ACHN (cell line): ENCODE measurements at places on chromosomes 16 and 17.

DNA sequence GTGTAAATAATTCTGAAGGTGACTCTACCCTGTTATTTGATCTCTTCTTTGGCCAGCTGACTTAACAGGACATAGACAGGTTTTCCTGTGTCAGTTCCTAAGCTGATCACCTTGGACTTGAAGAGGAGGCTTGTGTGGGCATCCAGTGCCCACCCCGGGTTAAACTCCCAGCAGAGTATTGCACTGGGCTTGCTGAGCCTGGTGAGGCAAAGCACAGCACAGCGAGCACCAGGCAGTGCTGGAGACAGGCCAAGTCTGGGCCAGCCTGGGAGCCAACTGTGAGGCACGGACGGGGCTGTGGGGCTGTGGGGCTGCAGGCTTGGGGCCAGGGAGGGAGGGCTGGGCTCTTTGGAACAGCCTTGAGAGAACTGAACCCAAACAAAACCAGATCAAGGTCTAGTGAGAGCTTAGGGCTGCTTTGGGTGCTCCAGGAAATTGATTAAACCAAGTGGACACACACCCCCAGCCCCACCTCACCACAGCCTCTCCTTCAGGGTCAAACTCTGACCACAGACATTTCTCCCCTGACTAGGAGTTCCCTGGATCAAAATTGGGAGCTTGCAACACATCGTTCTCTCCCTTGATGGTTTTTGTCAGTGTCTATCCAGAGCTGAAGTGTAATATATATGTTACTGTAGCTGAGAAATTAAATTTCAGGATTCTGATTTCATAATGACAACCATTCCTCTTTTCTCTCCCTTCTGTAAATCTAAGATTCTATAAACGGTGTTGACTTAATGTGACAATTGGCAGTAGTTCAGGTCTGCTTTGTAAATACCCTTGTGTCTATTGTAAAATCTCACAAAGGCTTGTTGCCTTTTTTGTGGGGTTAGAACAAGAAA, 5.1 kb downstream of the STH start:
- no peak for DNase-seq

GRCh38 chr16:89061590-89062380, 31.9 kb upstream of the ACSF3 start:
- DNase-seq, result no peak

DNA sequence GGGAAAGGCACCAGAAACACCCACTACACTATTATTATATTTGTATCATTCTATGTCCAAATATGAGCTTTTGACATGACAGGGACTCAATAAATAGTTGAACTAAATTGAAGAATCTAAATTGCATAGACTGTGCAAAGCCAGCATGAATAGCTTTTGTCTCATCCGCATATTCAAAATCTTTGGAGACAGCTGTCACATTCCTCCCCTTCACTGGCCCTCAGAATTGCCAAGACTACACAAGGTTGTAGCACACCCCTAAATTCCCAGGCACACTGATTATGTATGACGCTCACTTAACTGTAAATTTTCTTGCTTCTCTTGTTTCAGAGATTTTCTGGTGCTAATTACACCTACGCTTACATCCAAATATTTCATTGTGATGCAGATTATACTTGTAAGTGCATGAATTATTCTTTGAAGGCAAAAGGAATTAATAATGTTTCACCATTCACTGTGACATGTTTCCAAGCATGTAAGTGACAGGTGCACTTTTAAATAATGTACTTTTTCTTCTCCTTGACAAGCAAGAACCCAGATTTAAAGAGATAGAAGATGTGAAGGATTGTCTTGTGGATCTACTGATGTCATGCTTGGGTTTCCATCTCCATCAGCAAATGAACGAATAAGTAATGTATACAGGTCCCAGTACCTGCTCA, 47.5 kb downstream of the CA10 start:
- no peak for DNase-seq

GRCh38 chr16:82788225-82788624, 161.5 kb downstream of the CDH13 start:
- DNase-seq, result no peak

DNA sequence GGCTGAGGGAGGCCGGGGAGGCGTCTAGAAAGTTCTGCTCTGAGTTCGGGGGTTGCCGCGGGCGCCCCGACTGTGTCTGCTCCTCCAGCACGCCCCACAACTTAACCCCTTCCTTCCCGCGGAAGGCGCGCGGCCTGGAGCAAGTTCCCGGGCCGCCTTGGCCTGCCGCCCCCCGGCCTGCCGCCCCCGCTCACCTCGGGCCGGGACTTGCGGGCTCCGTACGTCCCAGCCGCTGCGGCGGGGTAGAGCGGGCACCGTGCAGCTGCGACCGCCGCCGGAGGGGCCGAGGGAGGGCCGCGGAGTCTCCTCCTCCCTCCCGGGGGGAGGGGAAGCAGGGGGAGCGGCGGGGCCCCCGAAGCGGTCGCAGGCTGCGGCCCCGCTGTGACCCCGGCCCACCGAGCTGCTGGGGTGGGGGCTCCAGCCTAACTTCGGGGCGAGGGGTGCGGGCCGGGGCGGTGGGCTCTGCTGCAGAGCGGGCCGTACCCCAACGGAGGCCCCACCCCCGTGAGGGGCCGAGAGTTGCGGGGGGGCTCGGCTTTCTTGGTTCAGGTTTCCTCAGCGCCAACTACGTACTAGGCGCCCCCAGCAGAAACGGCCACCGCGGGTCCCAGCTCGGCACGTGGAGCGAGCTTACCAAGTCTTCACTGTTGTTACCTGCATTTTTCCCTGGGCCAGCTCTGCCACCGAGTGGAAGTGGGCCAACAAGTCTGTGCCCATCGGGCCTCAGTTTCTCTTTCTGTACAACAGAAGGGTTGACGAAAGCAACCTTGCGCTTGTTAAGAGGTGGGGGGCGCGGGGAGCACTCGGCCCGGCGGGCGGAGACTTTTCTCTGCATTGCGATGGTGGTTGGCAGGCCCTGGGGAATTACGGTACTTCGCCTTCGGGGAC, at the start of gene CCDC102A:
TSS of gene CCDC102A (minus strand) at position 266 of the 888 bp plus-strand sequence. CDS start 7,394 bp downstream, outside the sequence.
- DNase-seq, result no peak

- peak; percentile 44 for DNase-seq
Measured at GRCh38 chr17:64492481-64493109, 4.3 kb downstream of the POLG2 start.

GRCh38 chr16:1991135-1991551, 1.4 kb downstream of the SYNGR3 start:
- DNase-seq, result no peak

DNA sequence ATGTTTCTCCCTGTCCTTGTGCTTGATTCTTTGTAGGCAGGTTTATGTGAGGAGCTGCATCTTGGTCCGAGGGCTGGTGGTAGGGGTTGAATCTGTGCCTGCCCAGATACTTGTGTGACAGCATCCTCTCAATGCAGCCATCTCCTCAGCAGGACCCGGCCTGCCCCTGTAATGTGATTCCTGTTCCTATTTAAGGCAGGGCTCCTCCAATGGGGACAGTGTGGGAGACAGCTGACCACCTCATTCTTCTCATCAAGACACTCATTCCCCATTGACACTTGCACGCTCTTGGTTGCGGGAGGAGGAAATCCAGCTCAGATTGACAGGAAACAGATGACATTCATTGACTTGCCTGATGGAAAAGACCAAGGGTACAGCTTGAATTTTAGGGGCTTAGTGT, 384.5 kb downstream of the CPPED1 start:
- no peak for DNase-seq

GRCh38 chr17:74096456-74096855, 107.0 kb upstream of the RPL38 start:
- no peak for DNase-seq

- no peak for DNase-seq
Measured at GRCh38 chr16:11632455-11632939, 35.8 kb upstream of the SNN start.

DNA sequence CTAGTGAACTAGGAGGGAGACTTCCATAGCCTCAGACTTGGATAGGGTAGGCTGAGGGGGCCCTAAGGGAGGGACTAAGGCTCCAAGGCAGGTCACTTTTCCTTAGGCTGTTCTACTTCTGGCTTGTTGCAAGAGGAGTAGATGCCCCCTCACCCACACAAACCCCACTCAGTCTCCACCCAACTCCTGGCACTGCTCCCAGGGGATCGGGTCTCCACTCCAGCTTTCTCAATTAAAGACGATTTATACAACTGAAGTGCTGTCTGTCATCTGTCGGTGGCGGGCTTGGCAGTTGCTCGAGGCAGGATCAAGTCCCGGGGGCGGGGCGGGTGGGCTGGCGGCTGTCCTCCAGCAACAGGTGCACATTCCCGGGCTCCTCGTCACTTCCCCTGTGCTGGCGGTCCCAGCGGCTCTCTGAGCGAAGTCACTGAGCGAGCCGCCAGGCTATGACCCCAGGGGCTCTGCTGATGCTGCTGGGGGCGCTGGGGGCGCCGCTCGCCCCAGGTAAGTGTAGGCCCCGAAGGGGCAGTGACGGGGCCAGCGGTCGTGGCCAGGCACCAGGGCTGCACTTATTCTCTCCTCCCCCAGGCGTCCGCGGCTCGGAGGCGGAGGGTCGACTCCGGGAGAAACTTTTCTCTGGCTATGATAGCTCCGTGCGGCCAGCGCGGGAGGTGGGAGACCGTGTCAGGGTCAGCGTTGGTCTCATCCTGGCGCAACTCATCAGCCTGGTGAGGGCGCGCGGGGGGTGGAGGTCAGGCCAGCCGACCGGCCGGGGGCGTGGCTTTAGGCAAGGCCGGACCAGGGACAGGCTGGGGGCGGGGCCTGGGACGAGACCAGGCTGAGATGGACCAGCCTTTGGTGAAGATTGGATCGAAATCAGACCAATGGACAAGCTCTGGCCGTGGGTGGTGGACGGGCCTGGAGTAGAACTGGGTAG, at the start of gene CHRNB1:
TSS of gene CHRNB1 (plus strand) at position 380 of the 937 bp plus-strand sequence. CDS start at position 447, 67 bp downstream.
- DNase-seq, result peak; percentile 92

GRCh38 chr17:77754956-77755355, 203.5 kb upstream of the TNRC6C start:
- DNase-seq, result no peak

- DNase-seq, result no peak
Measured at GRCh38 chr17:70882504-70882903, 713.2 kb downstream of the KCNJ2 start.

- DNase-seq, result no peak
Measured at GRCh38 chr16:71562552-71562951, 14.3 kb downstream of the TAT start.

DNA sequence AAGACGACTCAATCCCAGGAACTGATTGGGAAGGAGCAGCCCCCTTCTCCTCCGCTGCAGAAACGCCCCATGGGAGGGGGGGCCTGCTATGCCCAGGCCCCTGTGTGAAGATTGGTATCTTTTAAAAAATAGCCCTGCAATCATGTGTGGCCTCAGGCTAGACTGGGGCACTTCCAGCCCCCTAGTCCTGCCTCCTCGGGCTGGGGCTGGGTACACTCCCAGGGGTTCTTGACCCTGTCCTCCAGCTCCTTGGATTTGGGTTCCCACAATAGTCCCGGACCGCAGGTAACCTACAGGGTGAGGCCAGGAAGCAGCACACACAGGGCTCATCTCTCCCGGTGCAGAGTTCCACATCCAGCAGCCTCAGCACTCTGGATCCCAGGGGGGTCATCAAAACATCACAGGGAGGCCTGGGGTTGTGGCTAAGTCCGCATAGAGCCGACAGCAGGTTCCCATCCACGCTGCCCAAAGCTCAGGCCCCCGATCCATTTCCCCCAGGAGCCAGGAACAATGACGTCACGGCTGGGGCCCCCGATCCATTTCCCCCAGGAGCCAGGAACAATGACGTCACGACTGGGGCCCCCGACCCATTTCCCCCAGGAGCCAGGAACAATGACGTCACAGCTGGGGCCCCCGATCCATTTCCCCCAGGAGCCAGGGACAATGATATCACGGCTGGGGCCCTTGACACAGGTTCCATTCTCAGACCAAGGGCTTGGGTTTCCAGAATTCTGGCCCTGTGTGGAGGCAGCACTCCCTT, 202.4 kb downstream of the IRF8 start:
- no peak for DNase-seq

GRCh38 chr17:22505660-22506059, 813.3 kb downstream of the KCNJ18 start:
- no peak for DNase-seq

GRCh38 chr16:17567455-17567854, 96.7 kb upstream of the XYLT1 start:
- DNase-seq, result no peak

DNA sequence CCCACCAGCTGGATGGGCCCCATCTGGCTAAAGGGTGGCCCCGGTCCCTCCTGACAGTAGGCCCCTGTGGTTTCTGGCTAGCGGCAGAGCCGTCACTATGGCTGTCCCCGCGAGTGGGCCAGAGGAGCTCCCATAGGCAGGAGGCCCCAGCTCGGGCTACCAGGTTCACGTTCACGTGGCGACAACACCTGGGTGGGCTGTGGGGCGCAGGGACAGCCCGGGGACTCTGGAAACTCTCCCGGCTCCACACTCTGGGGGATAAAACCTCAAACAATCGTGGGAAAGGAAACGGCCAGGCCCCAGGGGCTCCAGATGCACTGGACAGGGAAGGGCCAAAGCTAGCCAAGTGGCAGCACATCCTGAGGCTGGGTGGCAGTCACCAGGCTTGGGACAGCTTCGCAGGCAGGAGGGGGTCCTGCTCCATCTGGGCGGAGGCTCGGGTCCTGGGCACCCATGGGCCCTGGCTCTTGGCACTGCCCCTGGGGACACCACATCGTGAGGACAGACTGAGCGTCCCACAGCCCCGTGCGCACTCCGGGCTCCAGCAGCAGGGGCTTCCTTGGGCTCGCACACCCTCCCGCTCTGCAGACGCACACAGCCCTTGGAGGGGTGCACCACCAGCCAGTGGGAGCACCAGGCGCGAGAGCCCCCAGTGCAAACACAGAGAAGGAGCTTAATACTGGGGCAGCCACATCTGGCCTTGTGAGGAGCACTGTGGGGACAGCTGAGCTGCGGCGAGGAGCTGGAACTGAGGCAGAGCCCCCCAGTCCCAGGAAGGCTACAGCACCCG, 4.4 kb downstream of the RNF166 start:
- DNase-seq, result no peak

DNA sequence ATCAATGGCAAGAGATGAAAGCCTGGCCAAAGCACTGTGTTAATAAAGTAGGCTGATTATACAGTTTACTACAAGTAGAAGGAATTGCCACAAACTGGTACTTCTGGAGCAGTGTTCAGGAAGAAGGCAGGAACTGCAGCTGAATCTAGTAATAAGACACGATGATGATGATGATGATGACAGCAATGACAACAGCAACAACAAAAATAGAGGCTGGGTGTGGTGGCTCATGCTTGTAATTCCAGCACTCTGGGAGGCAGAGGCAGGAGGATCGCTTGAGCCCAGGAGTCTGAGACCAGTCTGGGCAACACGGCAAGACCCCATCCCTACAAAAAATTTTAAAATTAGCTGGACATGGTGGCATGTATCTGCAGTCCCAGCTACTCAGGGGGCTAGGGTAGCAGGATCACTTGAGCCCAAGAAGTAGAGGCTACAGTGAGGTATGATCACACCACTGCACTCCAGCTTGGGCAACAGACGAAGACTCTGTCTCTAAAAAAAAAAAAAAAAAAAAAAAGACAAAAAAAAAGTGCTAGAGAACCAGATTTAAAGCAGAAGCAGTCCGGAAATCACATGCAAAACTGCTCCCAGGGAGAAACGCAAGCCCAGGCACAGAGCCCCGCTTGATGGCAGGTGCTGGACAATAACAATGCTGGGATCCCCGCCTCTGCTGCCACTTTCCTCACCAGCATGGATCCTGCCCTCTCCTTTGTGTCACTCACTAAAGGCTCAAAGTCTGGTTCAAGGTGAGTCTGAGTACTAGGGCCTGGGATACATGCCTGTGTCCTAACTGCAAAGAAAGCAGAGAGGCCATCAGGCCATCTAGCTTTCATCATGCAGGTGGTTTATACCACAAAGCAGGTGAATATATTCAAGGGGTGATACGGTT, 44.8 kb downstream of the CPPED1 start:
- DNase-seq, result no peak
